Stimulated activated CD8-positive, alpha-beta memory T cell treated with anti-CD3 and anti-CD28 coated beads, Interleukin-2, amount 100 ng/mL, for 48 hours (primary cell): ENCODE measurements at places on chromosomes 2 and 18.

DNA sequence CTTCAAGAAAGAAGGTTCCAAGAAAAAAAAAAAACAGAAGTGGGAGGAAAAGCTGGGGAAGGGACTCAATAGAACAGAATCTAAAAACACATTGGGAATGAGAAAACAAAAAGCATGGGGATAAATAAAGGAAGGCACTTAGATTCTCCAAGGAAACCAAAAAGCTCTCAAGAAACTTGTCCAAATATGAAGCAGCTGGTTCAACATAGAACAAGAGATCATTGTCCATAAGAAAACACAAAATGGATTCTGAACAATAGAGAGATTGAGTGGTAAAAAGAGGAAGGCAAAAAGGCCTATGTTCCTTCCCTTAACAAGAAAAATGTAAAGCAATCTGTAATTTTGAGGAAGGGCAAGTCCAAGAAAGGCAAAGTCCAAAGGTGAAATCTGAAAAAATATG lies 32.9 kb upstream of the ALK start:
- no peak for DNase-seq

DNA sequence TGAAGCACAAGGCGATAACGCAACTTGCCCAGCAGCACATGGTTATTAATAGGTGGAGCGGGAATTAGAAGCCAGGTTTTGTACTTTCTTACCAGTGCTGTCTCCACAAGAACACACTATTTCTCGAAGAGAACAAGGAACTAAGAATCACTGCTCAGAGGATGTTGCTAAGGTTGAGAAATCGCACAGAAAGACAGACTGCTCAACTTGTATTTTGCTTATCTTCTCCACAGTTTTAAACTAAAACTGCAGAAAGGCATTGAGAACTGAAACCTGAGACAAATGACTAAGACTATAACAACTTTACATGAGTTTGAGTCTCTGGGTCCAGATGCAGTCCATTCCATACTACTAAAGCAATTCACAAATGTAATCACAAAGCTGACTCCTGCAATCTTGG lies 6.2 kb downstream of the PRKD3 start:
- DNase-seq: no peak

DNA sequence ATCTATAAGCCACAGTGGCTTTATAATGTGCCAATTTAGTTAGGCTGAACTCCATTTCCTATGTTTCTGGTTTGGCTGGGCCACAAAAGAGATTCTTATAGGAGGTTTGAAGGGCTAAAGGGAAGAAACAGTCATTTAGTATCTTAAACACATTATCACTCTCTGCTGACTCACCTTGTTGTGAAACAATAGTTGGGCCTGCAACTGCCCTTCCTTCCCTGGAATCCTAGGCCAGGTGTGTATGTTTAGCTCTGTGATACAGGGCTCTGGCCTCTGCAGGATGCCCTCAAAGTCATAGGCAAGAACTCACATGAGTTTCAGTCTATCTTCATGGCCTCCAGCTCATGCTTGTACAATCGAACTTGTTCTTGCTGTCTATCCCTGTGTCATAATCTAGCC lies 400.0 kb upstream of the CELF4 start:
- no peak for DNase-seq

DNA sequence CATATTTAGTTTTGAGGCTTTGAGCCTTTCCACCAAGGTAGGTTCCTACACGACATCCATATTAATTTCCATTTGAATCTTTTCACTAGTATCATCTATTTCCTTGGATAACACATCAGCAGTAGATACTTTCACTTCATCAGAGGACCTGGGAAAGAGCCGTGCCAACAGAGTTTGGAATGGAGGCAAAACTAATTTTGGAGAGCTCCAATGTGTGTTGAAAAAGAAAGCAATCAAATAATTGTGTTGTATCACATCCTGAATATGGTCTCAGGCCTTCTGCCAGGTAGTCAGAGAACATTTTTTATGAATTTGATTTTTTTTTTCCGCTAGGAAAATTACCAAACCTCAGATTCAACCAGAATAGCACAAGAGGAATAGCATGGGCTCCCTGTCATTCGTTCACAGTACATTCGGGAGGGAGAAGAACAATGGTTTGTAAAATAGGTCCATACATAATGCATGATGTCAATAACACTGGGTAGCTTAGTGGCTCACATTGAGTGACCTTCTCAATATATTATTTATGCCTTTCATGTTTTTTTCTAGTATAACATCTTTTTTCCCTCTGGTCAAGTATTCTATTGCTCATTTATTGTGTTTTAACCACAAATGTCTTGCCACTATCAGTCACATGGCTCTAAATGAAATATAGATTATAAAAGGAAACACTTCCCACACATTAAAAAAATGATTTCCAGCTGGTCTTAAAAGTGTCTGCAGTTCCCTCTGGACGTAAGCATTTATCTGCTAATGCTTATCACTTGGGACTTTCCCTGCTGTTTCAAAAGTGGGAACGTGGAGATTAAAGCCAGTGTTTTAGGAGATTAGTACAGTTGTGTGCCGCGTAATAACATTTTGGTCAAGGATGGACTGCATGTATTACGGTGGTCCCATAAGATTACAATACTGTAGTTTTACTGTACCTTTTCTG lies 68.6 kb upstream of the RAPH1 start:
- DNase-seq: no peak

- no peak for DNase-seq
Measured at GRCh38 chr2:195563857-195564512, 93.0 kb upstream of the SLC39A10 start.

- no peak for DNase-seq
Measured at GRCh38 chr18:12841070-12841469, 43.0 kb downstream of the PTPN2 start.

- no peak for DNase-seq
Measured at GRCh38 chr2:157441072-157441454, 2.8 kb downstream of the CYTIP start.

DNA sequence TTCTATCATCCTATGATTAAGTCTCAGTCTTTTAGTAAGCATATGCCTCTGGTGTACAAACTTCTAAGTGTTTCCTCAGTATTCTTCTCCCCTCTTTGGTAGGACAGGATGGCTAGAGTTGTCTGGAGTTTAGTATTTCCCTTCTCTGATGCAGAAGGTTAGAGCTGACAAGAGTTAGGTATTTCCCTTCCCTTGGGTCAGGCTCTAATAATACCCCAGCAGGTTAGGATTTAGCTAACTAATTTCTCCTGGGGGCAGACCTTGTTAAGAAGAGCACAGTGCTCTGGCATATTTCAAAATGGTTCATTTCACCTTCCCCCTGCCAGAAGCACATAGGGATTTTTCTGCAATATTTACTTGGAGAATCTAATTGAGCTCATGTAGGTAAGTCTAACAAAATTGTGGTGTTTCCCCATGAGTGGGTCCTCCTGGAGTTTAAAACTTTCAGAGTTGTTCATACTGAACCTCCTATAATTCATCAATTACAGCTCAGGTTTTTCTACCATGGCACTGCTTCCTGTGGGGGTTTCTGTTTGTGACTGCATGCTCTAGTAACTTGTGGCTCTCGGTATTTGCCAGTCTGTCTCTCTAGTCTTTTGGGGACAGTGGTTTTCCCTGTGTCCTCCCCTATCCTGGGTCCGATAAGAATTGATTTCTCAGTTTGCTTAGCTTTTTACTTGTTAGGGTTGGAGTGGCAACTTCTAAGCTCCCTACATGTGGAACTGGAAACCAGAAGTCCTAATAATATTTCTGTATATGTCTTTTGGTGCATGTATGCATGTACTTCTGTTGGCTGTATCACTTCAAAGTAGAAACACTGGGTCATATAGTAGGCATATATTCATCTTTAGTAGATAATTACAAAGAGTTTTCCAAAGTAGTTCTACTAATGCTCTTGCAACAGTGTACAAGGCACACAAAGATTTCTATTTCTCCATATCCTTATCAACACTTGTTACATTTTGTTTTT lies 77.7 kb downstream of the GDF7 start:
- no peak for DNase-seq
